HS-5 (cell line): ENCODE measurements at places on chromosomes 3 and 15.

DNA sequence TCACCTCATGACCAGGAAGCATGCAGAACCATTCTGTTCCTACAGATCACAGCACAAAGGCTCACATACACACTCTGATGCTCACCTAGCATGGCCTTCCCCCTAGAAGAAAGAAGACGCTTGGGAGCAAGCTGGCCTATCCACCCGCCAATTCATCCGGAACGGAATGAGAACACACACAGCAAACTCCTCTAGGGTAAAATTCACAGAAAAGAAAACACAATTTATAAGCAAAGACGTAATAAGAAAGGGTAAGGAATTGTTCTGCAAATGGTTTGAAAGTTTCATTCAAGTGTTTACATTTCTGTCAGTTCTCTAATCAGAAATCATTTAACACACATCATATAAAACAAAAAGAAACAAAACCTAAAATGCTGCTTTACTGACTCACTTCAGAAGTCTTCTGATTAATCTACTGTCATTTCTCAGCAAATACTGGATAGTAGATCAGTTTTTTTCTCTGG lies 218.1 kb downstream of the OSBPL10 start:
- no peak for DNase-seq

DNA sequence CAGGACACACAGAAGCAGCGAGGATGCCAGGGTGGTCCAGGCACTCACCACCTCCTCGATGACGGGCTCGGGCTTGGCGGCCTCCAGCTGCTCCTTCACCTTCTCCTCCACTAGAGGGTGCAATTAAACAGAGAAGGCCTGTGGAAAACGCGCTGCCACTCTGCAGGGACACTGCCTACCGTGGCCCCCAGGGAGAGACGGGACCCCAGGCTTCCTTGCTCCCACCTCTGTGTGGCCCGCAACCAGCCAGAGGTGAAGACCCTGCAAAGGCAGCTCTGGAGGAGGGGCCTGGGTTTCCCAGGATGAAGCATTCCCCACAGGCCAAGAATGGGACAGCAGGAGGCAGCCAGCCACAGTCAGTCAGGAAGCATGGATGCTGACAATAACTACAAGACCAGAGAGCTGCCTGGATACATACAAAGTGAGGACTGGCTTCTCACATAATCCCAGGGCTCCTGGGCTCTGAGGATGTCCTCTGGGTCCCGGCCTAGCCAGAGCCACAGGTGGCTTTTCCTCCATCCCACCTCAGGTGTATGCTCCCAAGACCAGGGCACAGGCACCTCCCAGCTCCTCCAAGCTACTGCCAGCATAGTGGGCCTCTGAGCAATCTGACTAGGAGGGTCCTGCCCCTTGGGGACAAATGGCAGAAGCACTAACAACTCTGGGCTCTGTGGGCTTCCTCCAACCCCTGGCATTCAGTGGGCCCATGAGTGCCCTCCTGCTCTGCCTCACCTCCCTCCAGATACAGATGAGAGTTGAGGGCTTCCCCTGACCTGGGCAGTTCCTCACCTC lies 46.2 kb downstream of the PTH1R start:
- no peak for DNase-seq

DNA sequence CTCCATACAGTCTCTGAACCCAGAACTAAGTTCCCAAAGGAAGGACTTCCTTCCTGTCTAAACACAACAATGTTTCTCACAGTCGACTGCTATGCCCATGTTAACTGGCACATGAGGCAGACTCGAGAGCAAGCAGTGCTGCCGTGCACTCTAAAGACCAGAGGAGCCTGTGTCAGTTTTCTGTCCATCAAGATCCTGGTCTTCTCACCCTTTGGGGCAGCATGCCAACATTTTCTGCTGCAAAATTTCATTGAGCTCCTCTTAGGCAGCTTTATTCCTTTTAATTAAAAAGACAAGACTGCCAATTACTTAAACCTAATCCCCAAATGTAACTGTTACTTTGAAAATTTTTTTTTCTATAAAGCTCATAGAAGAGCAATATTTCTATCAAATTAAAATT lies 205.1 kb downstream of the GAP43 start:
- no peak for DNase-seq

GRCh38 chr3:140686128-140686527 lies 8.3 kb downstream of the TRIM42 start:
- DNase-seq, result no peak

DNA sequence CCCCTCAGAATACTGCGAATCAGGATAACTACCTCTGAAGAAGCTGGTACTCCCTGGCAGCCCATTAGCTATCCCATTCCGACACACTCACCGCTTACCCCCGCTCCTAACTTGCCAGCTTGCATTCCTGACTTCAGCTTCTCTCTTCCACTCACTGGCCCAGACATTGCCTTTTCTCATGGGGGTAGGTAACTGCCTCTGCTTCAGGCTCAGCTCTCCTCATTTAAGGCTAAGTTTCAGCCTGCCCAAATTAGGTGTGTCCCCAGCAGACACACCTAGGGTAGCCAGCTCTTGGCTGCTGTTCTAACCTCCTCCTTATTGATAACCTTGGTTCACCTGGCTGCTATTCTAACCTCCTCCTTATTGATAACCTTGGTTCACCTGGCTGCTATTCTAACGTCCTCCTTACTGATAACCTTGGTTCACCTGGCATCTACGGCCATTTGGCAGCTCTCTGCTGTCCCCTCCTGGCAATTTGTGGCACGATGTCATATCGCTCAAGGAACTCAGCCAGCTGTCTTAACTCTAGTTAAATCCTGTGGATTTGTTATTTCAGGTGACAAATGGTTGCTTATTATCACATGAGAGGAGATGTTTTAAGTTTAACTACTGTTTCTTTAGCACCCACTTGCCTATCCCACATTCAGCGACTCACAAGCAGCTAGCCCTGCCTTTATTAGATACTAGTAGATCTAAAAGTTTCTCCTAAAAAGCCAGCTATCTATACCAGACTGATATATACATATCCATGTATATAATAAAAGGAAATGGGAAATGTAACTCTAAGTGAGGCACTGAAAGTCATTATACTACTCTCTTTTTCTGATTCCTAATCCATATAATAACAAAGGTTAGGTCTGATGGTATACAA lies 106.5 kb upstream of the ACP3 start:
- DNase-seq, result no peak

- no peak for DNase-seq
Observed at GRCh38 chr3:58421004-58421403, 12.6 kb downstream of the PDHB start.

DNA sequence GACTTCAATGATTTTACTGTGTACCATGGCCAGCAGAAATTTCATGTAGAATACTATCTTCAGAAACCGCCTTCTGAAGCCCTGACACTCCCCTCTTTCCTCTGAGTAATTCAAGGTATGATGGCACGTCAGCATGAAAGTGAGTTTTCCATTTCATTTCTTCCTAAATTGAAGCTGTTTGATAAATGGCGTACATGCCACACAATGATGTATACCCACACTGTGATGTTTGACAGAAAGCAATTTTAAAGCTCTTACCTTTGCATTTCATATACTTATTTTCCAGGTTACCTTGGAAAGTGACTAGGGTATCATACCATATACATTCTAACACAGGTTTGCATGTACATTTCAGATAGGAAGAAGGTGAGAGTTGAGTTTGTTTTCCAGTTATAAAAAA lies 147.9 kb upstream of the LRRC3B start:
- DNase-seq, result no peak

DNA sequence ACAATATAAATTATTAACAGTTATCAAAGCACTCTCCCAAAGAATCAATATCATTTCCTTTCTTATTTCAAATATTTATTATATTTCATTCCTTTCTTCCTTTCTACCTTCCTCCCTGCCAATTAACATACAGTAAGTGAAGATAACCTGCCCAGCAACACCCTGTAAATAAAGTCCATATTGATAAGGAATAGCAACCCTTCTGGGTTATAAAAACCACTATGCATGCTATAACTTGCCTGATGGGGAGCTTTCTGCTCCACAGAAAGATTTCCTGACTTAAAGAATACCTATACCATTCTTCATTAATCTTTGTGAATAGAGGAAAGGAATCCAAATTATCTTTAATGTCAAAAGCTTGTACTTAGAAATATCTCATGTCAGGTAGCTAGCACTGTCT lies 166.5 kb downstream of the ISL2 start:
- DNase-seq, result no peak

DNA sequence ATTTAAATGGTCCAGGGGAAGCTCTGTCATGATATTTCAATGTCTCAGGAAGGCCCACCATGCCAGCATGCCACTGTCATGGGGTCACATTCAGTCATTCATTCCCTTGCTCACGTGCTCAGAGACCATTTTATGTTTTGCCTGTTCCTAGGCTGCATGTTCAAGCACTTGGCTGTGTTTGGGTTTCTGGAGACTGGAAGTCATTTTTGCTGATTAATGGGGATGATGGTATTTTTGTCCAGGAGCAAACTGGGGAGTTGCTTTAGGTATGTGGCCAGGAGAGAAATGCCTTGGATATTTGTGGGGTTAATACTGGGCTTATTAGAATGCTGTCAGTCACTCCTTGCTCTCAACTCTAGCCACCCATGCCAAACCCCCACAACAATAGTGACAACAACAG lies 303.5 kb downstream of the PTPRG start:
- DNase-seq, result no peak

- no peak for DNase-seq
Observed at GRCh38 chr15:63972801-63973200, 73.5 kb downstream of the DAPK2 start.

DNA sequence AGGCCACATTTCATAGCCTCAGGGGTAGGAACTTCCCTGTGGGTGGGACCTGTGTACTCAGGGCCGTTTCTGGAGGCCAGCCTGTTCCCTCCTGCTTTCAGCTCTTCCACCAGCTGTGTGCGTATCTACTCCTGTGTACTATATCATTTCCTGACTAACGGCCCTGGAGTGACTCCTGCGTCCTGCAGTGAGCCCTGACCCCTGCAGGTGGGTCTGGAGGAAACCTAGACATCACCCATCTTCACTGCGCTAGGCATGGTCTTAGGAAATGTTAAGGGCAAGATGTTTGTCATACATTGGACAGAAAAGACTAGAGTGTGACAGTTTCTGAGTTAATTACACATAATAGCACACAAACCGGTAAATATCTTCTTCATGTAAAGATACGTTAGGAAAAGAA lies 297.3 kb downstream of the GABRB3 start:
- no peak for DNase-seq

GRCh38 chr3:9970020-9970652 lies 16.5 kb downstream of the EMC3 start:
- DNase-seq, result peak; percentile 58

DNA sequence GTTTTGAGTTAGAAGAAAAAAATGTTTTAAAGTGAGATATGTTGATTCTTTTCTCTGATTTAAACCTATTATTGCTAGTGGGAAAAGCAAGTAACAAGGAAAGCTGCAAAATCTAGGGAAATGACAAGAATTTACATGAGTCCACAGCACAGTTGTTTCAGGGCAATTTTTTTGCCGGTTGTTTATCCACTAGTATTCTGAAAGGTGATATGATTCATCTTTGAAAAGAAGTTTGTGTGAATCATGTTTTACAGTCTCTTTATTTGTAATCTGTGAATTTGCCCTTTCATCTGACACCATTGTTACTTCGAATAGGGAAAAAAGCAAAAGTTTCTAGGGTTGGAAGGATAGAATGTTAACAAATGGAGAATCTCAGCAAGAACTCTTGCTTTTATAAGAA lies 894.7 kb downstream of the OTOL1 start:
- DNase-seq, result no peak

DNA sequence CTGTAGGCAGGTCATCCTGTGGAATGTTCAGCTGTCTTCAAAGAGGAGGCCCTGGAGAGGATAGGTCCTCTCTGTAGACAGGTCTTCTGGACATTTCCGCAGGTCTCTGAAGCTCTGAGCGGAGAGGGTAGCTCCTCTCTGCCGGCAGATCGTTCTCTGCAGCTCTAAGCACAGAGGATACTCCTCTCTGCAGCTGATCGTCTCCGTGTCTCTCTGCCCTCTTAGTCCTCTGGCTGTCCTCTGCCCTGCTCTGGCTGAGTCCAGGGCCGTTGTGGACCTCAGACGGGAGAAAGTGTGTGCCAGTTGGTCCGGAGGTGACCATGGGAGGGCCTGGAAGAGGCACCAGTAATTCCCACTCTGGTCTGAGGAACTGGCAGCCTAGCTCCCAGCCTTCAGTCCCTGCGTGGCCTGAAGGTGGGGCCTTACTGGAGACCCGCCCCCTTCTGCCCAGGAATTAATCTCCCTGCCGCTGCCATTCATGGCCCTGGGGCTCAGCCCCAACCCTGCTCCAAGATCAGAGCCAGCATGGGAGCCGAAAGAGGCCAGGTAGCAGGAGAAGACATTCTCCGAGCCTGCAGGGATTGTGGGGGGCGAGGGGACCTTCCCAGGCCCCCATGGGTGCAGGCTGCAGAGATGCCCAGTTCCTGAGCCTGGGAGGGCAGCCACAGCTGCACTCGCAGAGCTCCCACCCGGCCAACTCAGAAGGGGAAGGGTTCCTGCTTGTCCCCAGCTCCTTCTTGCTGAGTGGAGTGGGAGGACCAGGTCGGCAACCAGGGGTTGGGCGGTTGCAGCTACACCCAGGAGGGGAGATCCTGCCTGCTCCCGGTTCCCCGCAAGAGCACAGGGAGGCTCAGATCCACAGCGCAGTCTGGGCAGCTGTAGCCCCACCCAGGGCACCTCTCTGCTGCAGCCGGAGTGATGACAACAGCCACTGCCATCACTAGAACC lies 488.7 kb downstream of the RSL24D1 start:
- no peak for DNase-seq

- DNase-seq, result no peak
Observed at GRCh38 chr3:38477057-38477820, 18.9 kb upstream of the EXOG start.

DNA sequence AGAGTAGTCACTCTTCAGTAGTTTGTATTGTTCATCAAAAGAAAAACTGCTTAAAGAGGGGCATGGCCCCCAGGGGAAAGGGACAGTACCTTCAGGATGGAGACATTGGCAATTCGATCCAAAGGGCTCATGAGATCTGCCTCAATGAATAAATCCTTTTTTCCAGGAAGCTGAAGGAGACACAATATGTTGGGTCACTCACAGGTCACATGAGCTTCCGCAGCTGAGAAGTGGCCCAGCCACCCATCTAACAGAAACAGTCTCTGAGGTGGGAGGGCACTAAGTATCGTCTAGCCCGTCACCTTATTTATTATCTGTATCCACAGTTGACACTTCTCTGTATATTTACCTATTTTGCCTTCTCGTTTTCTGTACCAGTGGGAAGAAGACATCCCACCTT lies 4.7 kb downstream of the VPS33B start:
- no peak for DNase-seq

DNA sequence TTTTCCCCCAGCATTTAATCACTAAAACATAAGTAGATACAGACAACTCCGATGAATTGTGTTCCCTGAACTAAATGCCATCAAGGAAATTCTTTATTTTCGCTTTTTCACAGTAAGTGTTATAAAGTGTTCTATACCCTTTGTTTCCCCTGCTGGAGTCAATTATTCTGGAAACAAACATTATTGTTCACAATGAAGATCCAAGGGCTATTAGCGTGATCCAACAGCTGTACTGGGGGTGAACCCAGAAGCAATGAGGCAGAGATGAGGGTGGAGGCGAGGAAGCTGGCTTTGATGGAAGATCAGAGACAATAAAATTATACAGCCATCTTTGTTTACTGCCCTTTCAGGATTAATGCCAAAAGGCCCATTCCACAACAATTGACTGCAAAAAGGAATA lies 250.3 kb upstream of the IGF1R start:
- no peak for DNase-seq

- DNase-seq, result no peak
Observed at GRCh38 chr3:154730186-154730585, 300.2 kb upstream of the GPR149 start.

GRCh38 chr15:90855139-90855538 lies 13.2 kb upstream of the FURIN start:
- no peak for DNase-seq

GRCh38 chr15:71154607-71155200 lies 39.4 kb downstream of the THSD4 start:
- DNase-seq, result no peak
